PC-9 (cell line): ENCODE measurements at places on chromosomes 4 and X. TPM values are rescaled to one million over a fixed set of nuclear protein-coding genes. Genes with fewer than 3 reads are reported as not detected.

VEGFC gene
- 8.7 and 8.8 TPM in 2 replicates for total RNA-seq

XKRX gene
- 1.2 and 1.4 TPM in 2 replicates for total RNA-seq

COL4A6 gene
- total RNA-seq = 13.6 and 15.5 TPM in 2 replicates

DNA sequence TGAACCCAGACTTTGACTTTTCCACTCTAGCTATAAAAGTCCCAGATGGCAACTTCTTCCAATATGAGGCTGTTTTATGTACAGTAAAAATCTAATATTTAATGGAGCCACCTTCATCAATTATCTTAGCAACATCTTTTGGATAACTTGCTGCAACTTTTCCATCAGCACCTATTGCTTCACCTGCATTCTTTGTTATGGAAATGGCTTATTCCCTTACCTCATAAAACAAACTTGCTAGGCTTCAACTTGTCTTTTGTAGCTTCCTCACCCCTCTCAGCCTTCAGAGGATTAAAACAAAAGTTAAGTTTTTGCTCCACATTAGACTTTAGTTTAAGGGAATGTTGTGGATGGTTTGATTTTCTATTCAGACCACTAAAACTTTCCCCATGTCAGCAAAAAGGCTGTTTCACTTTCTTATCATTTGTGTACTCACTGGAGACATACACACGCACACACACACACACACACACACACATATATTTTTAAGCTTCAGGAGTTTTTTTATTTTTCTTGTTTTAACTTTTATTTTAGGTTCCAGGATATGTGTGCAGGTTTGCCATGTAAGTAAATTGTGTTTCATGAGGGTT lies 1296.1 kb upstream of the PABPC4L start:
- DNase-seq = no peak

GRCh38 chrX:13875572-13875971 lies 58.7 kb upstream of the GPM6B start:
- no peak for DNase-seq

GRCh38 chr4:182010876-182011275 lies 232.3 kb upstream of the TENM3 start:
- DNase-seq = no peak

DNA sequence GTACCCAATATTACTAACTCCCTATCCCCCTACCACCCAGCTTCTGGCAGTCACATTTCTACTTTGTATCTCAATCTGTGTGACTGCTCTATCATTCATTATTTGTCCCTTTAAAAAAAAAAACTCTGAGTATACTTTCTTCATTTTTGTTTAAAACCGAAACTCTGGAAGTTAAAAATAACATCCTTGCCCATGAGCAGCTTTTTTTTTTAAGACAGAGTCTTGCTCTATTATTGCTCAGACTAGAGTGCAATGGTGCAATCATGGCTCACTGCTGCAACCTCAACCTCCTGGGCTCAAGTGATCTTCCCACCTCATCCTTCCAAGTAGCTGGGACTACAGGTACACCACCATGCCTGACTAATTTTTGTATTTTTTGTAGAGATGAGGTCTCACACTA lies 15.8 kb downstream of the UBE2K start:
- DNase-seq = no peak
